ENCODE measurements at places on chromosomes 4 and X.

- no peak for DNase-seq
Measured at GRCh38 chr4:120921456-120922380, 808 bp downstream of the PRDM5 start.

DNA sequence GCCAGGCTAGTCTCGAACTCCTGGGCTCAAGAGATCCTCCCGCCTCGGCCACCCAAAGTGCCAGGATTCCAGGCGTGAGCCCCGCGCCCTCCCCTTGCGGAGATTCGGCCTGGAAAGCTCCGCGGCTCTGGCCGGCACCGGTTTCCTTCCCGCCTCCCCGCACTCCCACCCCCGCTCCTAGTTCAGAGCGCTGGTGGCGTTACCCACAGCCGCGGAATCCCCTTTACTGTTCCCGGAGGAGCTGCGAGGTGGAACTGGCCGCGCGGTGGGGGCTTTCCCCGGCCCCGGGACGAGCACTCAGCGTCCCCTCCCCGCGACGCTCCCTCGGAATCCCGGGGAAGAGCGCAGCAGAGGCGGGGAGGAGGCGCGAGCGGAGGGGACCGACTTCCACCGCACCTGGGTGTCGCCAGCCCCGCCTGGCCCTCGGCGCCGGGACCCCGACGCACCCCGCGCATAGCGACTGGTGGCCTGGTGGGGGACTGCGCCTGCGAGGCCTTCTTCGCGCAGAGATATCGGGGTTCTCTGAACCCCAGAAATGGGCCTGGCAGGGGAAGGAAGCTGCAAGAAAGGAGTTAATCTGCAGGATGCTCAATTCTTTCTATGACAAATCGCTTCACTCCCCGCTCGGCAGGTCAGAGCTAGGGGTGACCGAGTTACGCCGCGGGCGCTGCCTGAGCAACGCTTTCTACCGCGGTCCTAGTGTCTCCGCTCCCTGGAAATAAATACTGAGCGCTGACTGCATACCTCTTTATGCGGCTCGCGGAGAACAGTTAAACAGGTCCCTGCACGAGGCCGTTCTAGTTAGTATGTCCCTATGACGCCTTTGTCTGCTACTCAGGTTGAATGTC is 14.6 kb upstream of the SLC25A4 start:
- no peak for DNase-seq

DNA sequence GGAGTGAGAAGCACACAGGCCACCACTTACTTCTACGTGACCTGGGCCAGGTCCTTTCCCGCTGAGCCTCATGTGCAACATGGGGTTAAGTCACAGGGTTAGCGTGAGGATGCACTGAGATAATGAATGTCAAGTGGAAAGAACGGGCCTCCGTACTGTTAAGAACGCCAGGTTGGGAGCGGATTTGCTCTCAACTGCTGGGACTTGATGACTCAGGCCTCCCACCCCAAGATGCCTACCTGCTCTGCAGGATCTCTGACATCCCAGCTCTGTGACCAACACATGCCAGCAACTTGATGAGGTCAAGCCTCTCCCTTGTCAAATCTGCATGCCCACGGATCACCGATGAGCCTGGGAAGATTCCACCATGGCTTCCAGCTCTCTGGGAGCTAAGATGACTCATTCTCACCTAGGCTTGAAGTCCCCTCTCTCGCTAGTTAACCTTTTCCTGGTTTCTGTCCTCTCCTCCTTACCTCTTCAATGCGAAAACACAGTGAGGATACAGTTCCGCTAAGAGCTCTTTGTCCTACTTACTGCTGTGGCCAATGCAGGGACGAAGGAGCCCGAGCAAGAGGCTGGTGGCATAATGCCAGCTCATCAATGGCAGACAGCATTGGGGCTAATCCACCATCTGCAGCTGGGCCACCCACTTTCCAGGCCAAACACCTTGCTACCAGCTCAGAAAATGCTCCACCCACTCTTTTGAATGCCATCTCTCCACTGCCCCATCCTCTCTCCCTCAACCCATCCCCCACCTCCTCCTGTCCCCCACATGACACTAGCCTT is 67.6 kb downstream of the PJA1 start:
- DNase-seq = no peak

- no peak for DNase-seq
Measured at GRCh38 chr4:8283161-8283560, 13.6 kb downstream of the HTRA3 start.

DNA sequence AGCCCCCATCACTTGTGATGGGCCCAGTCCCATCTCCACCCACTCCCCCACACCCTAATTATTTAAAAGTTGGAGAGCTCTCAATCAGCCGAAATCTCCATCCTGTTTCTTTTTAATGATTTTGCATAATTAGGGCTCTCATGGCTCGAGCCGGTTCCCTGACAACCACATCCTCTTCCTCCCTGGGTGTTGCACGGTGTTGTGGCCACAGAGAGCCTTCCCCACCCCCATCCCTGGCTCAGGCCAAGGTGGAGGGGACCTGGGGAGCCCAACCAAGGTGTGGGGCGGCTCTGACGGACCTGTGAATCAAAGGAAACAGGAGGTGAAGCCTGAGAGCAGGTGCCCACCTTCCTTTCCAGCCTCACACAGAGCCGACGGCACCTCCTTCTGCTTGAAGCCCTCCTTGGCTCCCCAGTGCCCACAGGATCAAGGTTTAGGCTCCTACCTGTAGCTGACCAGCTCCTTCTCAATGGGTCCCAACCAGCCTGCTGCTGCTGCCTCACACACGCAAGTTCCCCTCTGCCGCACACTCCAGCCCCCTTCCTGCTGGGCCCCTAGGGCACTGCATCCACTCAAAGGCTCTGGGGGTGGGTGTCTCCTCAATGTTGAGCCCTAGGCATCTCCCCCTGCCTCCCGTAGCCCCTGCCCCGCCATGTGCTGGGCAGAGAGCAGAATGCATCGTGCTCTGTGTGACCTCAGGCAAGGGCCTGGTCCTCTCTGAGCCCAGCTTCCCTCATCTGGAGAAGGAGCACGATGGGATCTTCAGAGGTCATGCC is 68.7 kb downstream of the WFS1 start:
- DNase-seq = no peak

- no peak for DNase-seq
Measured at GRCh38 chr4:154738426-154738825, 5.4 kb upstream of the LRAT start.

DNA sequence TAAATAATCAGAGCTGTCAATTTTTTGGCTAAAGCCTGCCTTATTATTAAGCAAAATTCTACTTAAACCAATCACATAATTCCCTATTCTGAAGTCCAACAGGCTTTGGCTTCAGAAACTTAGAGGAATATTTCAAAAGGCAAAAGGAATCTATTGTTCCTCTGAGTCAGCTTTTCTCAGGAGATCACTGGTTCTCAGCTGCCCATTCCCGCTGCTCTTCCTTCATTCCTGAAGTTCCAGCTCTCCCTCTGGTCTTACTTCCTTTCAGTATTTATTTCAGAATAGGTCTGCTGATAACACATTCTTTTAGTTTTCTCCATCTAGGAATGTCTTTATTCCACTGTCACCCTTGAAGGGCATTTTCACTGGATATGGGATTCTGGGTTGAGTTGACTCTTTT is 133.7 kb downstream of the SOWAHB start:
- DNase-seq = no peak

DNA sequence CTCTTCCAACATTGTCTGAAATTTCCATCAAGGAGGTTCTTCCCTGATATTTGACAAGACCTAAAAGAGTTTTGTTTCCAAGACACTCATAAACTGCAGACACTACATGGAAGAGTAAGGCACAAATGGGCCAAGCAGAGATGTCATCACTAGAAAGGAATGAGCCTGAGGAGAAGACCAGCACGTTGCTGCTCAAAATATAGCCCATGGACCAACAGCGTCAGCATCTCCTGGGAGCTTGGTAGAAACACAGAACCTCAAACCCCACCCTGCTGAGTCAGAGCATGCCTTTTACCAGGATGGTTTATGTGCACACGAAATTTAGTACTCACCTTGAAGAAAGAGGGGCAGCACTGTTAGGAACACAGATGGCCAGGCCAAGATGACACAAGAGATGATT is 128.7 kb upstream of the MID1 start:
- no peak for DNase-seq

DNA sequence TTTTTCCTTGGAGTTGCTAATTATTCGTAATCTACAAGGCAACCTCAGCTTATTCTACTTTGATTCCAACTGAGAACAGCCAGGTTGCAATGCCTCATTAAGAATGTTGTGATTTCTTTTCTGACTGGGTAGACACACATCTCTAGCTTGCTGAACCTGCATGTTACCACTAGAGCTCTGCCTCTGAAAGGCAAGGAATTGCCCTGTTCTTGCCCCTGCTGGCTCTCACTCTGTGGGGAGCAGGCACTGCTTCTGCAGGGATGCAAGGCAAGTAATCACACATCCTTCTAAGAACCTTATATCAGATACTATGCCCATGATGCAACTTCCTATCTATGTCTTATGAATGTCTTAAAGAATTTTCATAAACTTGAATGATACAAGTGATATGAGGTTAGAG is 503.2 kb downstream of the PACRGL start:
- DNase-seq = no peak

DNA sequence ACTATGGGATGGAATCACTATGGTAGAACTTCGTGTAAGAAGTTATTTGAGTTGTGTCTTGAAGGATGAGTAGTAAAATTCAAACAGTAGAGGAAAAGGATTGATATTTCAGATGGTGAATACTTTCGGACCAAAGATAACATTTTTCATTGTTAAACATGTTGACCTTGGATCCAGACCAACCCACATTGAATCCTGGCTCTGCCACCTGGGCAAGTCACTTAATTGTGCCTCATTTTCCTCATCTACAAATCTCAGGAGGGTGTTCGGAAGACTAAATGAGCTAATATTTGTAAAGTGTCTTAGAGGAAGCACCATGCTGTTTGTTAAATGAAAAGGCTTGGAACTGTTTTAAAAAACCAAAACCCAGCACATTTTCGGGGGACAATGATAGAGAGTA is 1.4 kb upstream of the AIFM1 start:
- no peak for DNase-seq

DNA sequence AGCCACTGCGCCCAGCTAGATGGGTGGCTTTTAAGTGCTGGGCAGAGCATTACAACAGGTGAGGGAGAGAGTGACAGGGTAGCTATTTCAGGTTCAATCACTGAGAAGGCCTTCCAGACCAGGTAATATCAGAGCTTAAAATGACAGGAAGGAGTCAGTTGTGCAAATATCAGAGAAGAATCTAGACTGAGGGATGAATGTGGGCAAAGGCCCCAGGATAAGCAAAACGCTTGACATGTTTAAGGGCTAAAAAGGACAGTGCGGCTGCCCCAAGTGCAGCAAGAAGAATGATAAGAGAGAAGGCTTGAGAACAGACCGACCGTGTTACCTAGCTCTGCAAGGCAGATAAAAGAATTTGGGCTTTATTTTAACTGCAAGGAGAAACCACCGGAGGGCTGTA is 18.6 kb downstream of the AADAT start:
- no peak for DNase-seq

DNA sequence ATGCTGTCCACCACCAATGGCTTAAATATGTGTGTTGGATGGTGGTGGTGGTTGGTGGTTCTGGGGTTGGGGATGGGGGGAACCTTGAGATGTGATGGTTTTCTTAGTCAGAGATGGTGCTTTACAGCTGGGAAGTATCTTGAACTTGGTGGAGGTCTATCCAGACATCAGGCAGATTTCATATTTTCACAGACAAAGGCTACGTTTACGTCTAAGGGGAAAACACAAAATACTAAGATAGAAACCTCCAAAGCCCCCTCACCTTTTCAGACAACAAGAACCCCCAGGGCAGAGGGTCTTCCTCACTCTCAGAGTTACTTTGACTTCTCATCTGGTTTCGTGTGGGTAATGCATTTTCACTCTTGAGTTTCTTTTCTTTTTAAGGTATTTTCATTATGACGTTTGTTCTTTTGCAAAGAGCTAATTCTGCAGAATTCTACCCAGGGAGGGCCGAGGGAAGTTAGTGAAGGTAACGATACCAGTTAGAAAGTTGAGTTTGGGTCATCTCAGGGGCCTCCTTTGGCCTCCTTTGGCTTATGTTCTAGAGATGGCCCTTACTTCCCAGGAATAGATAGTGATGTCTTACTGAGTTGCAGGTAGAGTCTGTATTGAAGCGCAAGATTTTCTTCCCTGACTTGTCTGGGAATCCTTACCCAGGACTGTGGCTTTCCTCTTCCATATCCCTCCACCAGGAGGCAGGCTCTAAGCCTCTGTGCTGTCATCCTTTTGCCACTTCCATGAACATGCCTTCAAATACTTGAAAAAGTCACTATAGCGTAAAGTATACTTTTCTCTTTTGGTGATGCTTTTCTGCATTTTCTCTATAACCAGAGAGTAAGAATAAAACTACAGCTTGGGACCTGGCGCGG is 31.9 kb downstream of the RHOH start:
- DNase-seq = no peak

- DNase-seq = no peak
Measured at GRCh38 chr4:48949518-48950219, 36.4 kb upstream of the CWH43 start.

- DNase-seq = no peak
Measured at GRCh38 chrX:38954520-38954919, 153.3 kb downstream of the MID1IP1 start.

DNA sequence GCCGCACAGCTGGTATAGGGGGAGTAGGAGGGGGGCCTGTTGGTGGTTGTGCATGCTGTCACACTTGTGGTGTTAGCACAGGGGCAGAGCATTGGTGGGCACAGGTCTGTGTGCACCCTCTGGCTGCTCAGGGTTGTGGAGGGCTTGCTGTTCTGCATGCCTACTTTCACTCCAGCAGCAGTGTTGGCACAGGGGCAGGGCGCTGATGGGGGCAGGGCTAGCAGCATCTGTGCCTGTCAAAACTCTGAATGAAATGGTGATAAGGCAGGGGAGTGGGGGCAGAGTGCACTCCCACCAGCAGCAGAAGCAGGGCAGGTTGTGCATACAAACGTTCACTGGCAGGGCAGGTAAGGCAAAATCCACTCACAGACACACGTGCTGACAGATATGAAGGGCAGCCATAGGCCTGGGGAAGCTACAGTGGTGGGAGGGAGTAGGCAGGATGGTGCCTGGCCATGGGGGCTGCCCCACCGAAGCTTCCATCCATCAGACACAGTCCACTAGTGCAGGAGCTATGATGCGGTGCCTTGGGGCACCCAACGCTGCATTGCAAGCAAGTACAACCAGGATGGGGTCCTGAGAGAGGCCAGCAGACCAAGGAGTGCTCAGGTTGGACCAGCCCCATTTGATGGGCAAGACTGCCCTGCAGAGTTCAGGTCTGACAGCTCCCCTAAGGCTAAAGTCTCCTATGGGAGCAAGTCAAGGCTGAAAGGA is 160.7 kb upstream of the SPANXC start:
- DNase-seq = no peak

DNA sequence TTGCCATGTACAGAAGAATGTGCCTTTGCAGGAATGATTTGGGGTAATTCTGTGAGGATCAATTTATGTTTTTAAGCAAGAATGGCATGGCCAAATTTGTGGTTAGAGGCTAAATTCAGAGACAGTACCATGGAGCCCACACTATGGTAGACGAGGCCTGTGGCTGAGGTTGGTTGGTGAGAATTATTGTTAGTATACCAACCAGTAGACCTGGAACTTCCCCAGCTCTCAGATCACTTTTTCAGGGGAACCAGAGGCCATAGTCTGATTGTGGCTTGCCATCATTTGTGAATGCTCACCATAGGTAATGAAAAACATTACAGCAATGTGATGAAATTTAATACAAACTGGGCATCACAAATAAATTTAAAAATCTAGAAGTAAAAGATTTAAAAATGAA is 56.3 kb downstream of the SHISA3 start:
- no peak for DNase-seq

Measured in SIG-M5 (cell line).